Motor neuron (in vitro differentiated cells): ENCODE measurements at places on chromosomes 7 and 10. TPM values are rescaled to one million over a fixed set of nuclear protein-coding genes. Genes with fewer than 3 reads are reported as not detected.
A peak's percentile ranks its signal among the peaks of the same experiment; 100 is the strongest.

- ATAC-seq: no peak
Measured at GRCh38 chr10:43375401-43376020, 4.1 kb downstream of the FXYD4 start.

Gene THNSL1
- 6.4 and 6.8 TPM in 2 replicates for total RNA-seq

GRCh38 chr7:132345543-132346129 lies 230.6 kb downstream of the PLXNA4 start:
- ATAC-seq: no peak

- no peak for ATAC-seq
Measured at GRCh38 chr7:96040250-96040772, 268.0 kb downstream of the DYNC1I1 start.

GRCh38 chr7:140007051-140007690 lies 55.6 kb downstream of the PARP12 start:
- ATAC-seq: no peak

DNA sequence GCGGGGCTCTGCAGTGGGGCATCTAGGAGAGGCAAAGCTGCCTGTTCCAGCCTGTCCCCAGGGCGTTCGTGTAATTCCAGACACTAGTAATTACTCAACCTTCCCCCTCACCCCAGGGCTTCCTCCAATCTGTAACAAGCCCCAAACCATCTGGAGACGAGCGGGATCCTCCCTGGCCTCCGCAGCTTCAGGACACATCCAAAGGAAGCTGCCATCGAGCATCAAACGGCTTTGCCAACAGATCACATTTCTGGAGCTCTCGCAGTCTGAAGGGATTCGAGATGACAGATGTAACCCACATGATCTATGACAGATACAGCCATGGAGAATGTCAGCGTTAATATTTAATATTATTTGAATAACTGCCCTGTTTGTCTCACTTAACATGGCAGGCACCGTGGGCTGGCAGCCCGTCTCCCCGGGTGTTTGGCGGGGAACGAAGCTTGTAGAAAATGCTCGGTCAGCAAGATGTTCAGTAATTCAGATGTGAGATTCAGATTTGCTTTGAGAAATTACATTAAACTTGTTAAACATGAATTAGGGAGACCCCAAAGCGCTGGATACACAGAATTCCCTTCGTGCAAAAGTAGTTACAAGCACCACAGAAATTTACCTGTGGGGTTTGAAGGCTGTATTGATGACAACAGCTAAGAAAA lies 108.5 kb upstream of the C7orf33 start:
- peak; percentile 69 for ATAC-seq

GRCh38 chr10:86520871-86521677 lies 518 bp downstream of the WAPL start:
- ATAC-seq: peak; percentile 33

Gene CDHR3
- total RNA-seq: 7.5 and 8.6 TPM in 2 replicates

- ATAC-seq: no peak
Measured at GRCh38 chr7:80537091-80537490, 25.2 kb upstream of the GNAT3 start.

- no peak for ATAC-seq
Measured at GRCh38 chr10:73922007-73922863, 11.3 kb downstream of the PLAU start.

GRCh38 chr10:98400482-98400881 lies 14.5 kb downstream of the PYROXD2 start:
- no peak for ATAC-seq

DNA sequence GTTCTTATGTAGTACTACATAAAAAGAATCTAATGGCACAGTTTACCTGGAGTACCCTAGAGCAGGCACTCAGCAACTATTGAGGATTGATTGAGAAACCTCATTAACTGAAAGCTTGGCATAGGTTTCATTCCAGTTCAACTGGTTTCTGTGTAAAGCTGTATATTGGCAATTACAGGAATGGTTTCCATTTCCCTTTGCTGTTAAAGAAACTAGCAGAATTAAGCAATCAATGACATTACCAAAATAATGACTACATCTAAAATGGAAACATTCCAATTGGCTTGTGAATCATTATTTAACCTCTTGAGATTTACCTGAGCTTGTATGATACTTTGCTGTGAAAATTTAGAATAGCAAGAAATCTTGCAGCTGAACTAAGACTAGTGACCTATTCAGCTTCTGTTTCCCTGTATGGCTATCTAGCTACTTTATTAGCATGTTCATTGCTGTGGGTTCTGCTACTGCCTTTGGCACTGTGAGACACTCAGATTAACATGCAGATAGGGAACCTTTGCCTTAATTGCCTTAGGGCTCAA lies 33.5 kb upstream of the CADPS2 start:
- no peak for ATAC-seq

- no peak for ATAC-seq
Measured at GRCh38 chr10:11901454-11901832, 78.3 kb downstream of the PROSER2 start.

- ATAC-seq: no peak
Measured at GRCh38 chr7:74074770-74075169, 8.8 kb upstream of the LIMK1 start.
